ENCODE measurements at places on chromosomes 2 and 18. TPM values are rescaled to one million over a fixed set of nuclear protein-coding genes. Genes with fewer than 3 reads are reported as not detected.

- peaks cover 31% of the 10 kb centered on the region for H3K36me3 ChIP-seq
- no peak for DNase-seq
- H3K27me3 ChIP-seq = no peaks in the 10 kb centered on the region
- H3K27ac ChIP-seq = no peak overlapping the region
- H3K4me3 ChIP-seq = no peak overlapping the region
Measured at GRCh38 chr2:121450301-121450700, 80.4 kb upstream of the RNU4ATAC start.

The RMDN2 gene
- total RNA-seq = 22.8 TPM

GRCh38 chr18:48475635-48476549 lies 62.9 kb upstream of the CTIF start:
- H3K27me3 ChIP-seq = no peaks in the 10 kb centered on the region
- peaks cover 7% of the 10 kb centered on the region for H3K4me1 ChIP-seq
- no peak overlapping the region for H3K27ac ChIP-seq
- H3K36me3 ChIP-seq = no peaks in the 10 kb centered on the region
- no peak overlapping the region for H3K4me3 ChIP-seq

The CD28 gene
- under 0.01 TPM for total RNA-seq

The GRHL1 gene
- 5.1 TPM for total RNA-seq

DNA sequence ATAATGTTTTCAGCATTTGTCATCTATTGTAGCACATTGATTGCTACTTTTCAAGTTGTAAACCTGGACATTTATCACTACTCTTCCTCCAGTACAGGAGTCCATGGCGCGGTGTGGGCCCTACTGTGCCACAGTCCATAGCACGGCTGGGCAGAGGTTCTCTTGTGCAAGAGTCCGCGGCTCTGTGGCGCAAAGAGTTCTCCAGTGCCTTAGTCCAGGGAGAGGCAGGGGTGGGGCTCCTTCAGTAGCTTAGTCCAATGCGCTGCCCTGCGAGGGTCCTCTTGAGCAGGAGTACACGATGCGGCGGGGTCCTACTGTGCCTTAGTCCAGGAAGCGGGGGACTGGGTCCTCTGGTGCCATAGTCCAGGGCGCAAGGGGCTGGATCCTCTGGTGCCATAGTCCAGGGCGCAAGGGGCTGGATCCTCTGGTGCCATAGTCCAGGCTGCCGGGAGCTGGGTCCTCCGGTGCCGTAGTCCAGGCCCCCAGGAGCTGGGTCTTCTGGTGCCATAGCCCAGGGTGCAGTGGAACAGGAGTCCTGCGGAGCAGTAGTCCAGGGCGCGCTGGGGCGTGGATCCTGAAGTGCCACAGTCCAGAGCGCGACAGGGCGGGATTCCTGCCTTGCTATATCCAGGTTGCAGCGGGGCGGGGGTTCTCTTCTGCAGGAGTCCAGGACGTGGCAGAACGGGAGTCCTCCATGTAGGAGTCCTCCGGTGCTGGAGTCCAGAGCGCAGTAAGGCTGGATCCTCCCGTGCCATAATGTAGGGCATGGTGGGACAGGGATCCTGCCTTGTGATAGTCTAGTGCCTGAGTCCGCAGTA lies 129.3 kb downstream of the CCDC74A start:
- H3K27me3 ChIP-seq = no peaks in the 10 kb centered on the region
- H3K4me1 ChIP-seq = no peaks in the 10 kb centered on the region
- no peaks in the 10 kb centered on the region for H3K36me3 ChIP-seq
- H3K4me3 ChIP-seq = no peak overlapping the region

- no peaks in the 10 kb centered on the region for H3K27me3 ChIP-seq
- H3K27ac ChIP-seq = no peak overlapping the region
- no peak for DNase-seq
- no peaks in the 10 kb centered on the region for H3K4me1 ChIP-seq
- H3K36me3 ChIP-seq = no peaks in the 10 kb centered on the region
- H3K4me3 ChIP-seq = no peak overlapping the region
Measured at GRCh38 chr2:175234650-175235049, 53.1 kb upstream of the ATP5MC3 start.

The WDSUB1 gene
- total RNA-seq = 5.2 TPM

- H3K4me1 ChIP-seq = peaks cover 21% of the 10 kb centered on the region
- DNase-seq = no peak
- no peaks in the 10 kb centered on the region for H3K27me3 ChIP-seq
- no peak overlapping the region for H3K4me3 ChIP-seq
Measured at GRCh38 chr2:226426292-226426736, 373.3 kb downstream of the IRS1 start.

The SSB gene
- 73.0 TPM for total RNA-seq

- H3K4me3 ChIP-seq = no peak overlapping the region
- H3K36me3 ChIP-seq = no peaks in the 10 kb centered on the region
- DNase-seq = no peak
- H3K4me1 ChIP-seq = no peaks in the 10 kb centered on the region
- H3K27ac ChIP-seq = no peak overlapping the region
Measured at GRCh38 chr18:25560369-25560768, 208.4 kb upstream of the ZNF521 start.
